ENCODE measurements at places on chromosomes 2 and 18. TPM values are rescaled to one million over a fixed set of nuclear protein-coding genes. Genes with fewer than 3 reads are reported as not detected.
A peak's percentile ranks its signal among the peaks of the same experiment; 100 is the strongest.

TDRD15 gene
- 0.10 TPM for total RNA-seq

GKN1 gene
- total RNA-seq, result not detected

CCDC68 gene
- total RNA-seq, result 1.3 TPM

HOXD3 gene
- total RNA-seq, result 9.7 TPM

IL36RN gene
- 10.9 TPM for total RNA-seq

CNTNAP5 gene
- 0.10 TPM for total RNA-seq

MALL gene
- total RNA-seq, result 7.1 TPM

HNMT gene
- 73.7 TPM for total RNA-seq

FSIP2 gene
- total RNA-seq, result 2.6 TPM

UGT1A1 gene
- total RNA-seq, result 0.10 TPM

PDE11A gene
- total RNA-seq, result 0.39 TPM

DNA sequence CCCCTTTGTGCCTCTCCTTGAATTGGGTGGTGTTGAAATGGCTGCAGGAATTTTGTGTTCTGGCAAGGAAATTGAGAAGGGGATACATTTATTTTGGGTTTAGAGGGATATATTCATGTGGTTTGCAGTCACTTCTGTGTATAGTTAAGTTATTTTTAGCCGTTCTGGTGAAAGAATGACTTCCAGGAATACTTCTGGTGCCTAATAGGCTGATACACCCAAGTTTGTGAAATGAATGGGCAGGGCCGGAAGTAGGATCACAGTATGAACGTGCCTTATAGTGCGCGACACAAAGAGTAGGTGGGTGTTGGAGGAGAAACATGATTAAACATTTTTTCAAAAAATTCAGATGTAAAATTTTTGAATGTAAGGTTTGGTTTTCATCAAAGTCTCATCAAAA is 168.6 kb upstream of the ATP5MC3 start:
- DNase-seq, result no peak

- DNase-seq, result no peak
Observed at GRCh38 chr18:24602201-24602600, 141.8 kb downstream of the HRH4 start.

DNA sequence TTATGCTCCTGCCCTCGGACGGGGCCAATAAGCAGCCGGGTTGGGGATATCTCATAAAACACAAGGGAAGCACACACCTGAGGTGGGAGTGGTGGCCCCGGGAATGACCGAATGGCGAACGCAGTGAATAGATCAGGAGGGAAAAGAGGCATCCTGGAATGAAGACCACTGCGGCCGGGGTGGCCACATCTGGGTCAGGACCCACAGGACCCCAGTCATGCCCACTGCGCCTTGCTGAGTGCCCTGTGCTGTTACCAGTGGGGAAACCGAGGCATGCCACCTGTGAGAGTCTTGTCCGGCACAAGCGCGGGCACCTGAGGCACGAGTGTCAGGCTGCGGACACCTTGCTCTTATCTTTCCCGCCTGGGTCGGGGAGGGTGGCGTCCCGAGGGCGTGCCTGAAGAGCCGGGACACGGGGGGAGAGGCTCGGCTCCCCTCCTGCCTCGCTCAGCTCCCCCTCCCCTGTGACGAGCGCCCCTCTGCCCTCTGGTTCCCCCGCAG is 1.6 kb downstream of the PDCD1 start:
- DNase-seq, result no peak

DNA sequence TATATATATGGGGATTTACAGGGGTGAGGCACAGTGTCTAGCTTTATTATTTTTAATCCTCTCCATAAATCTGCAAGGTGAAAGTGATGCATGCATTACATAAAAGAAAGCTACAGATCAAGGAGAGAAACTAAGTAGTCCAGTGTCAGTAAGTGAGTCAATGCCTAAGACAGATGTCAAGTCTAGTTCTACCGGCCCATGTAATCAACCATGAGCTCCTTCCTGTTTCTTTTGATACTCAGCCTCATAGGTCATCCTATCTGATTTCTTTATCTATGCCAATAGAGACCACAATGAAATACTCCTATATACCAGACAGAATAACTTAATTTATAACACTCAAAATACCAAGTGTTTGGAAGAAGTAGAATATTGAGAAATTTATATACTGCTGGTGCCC is 20.2 kb upstream of the GYPC start:
- no peak for DNase-seq

GRCh38 chr2:143574069-143574468 is 444.9 kb downstream of the ARHGAP15 start:
- DNase-seq, result no peak

DNA sequence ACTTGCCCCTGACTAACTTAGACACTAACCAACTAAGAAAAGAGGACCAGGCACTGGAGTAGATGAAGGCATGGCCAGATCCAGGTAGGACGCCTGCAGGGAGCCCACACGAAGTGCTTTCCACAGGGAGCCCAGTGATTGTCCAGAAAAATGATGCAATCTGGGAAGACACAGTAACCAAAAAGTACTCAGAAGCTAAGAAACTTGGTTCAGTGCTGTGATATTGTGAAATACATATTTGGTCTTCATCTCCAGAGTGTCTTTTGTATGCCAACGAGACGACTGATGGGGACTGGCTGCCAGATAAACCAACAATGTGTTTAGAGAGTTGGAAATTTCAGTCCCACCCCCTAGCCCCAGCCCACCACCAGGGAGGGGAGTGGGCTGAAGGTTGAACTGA is 135.0 kb downstream of the SP3 start:
- no peak for DNase-seq

- DNase-seq, result no peak
Observed at GRCh38 chr2:77567723-77568122, 45.5 kb upstream of the LRRTM4 start.

DNA sequence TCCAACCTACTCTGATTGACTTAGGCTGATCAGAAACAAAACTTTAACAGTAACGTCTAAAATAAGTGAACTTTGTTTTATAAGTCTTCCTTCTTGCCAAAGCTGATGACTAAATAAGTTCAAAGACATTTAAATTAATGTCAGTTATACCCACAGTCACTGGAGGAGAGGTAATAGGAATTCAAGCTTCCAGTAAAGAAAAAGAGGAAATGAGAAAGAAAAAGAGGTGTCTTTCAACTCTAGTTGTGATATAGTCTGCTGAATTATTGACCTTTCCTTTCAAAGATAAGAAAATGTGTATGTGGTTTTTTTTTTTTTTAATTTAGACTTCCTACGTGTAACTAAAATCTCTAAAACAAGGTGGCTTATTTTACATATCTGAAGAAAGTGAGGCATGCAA is 191.5 kb downstream of the SLC8A1 start:
- DNase-seq, result no peak

DNA sequence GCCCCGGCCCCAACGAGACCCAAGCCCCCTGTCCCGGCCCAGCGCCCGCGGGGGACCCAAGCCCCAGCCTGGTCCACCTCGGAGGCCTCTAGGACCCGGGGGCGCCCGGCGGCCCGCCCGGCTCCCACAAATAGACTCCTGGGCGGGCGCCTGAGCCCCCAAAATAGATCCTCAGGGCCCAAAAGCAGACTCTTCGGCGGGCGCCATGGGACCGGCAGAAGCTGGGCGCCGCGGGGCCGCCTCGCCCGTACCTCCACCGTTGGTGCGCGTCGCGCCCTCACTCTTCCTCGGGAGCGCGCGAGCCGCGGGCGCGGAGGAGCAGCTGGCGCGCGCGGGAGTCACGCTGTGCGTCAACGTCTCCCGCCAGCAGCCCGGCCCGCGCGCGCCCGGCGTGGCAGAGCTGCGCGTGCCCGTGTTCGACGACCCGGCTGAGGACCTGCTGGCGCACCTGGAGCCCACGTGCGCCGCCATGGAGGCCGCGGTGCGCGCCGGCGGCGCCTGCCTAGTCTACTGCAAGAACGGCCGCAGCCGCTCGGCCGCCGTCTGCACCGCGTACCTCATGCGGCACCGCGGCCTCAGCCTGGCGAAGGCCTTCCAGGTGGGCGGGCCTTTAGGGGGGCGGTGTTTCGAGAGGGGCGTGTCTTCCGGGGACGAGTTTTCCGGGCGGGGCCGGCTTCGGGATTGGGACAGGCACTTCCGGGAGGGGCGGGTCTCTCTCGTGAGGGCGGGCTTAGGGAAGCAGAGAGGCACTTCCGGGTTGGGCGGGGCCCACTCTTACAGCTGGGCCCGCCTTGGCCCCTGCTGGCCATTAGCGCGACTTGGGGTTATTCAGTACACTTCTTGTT is 545 bp downstream of the DUSP28 start:
- DNase-seq, result peak; percentile 97

DNA sequence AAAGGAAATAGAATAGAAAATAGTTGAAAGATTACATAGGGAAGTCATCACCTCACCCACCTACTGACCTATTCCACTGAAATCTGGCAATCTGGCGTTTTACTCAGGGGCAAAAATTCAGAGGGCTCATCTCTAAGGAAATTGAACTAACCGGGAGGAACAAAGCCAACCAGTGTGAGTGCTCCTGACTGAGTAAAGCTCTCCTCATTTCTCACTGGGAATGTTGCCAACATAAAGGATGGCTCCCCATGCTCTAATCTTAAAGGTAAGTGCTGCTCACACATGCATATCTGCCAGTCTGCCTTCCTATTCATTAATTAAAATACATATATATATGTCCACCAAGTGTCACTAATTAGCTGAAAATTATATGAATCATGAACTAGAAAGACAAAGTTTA is 13.5 kb upstream of the DOK6 start:
- DNase-seq, result no peak

DNA sequence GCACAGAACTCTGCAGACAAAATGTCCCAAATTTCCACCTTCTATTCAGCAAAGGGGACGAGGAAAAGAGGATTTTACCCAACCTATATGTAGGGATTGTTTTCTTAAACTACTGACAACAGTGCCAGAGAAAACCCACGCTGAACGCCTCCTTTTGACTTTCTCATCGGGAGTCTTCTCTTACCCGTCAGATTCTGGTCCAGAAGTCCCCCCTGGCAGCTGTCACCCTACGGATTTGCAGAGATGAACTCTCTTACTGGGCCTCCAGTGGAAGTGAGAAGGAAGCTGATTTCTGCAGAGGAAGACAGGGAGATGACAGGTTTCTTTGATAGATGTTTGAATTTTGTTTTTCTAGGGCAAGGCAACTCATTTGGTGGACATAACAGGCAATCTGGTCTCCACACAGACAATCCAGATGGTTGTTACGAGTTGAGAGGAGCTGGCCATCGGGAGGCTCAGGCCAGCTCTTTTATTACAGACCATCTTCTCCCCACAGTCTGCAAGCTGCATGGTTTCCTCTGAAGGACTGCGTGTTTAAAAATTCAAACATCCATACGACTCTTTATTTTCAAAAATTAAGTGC is 804.3 kb downstream of the RNF144A start:
- no peak for DNase-seq

- no peak for DNase-seq
Observed at GRCh38 chr2:176107731-176108181, 676 bp downstream of the HOXD11 start.

- DNase-seq, result no peak
Observed at GRCh38 chr18:67041334-67041733, 437.4 kb upstream of the CDH19 start.

DNA sequence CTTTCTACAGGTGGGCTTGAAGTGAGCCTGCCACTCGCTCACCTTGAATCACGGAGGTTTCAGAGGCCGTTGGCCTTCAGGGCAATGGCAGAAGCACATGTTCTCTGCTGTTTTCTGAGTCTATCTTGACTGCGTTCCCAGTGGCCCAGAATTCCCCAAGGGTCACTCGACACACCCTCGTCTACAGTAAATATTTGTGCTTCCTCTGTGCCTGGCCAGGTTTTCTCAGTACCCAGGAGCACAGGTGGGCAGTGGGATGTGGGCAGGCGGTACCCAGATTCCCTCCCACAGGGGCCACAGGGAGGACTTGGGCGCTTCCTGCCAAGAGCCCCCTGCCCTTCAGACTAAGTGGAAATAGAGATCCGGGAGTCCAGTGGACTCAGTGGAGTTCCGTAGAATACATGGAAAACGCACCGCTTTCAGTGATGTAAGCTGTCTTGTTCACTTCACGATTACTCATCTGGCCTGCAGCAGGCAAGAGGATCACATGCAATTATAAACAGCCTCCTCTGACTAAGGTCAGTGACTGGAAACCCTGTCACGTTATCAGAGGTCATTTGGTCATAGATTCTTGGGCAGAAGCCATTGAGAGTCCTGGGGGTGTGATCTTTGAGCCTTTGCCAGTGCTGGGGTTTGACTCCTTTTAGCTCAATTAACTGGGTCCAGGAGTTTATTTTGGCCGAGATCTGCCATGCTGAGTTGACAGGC is 179.8 kb downstream of the NEDD4L start:
- DNase-seq, result peak; percentile 50
